ENCODE measurements at places on chromosomes 1 and 21. TPM values are rescaled to one million over a fixed set of nuclear protein-coding genes. Genes with fewer than 3 reads are reported as not detected.

The STRIP1 gene
- polyA plus RNA-seq = 52.1 TPM

The CLCNKA gene
- 1.1 TPM for polyA plus RNA-seq

The CFHR5 gene
- not detected for polyA plus RNA-seq

The ALG14 gene
- 9.2 TPM for polyA plus RNA-seq

The GSTM1 gene
- polyA plus RNA-seq = 96.2 TPM

- DNase-seq = no peak
Observed at GRCh38 chr1:84782881-84783280, 92.6 kb upstream of the SSX2IP start.

- DNase-seq = no peak
Observed at GRCh38 chr1:206582971-206583706, 29.1 kb downstream of the EIF2D start.

DNA sequence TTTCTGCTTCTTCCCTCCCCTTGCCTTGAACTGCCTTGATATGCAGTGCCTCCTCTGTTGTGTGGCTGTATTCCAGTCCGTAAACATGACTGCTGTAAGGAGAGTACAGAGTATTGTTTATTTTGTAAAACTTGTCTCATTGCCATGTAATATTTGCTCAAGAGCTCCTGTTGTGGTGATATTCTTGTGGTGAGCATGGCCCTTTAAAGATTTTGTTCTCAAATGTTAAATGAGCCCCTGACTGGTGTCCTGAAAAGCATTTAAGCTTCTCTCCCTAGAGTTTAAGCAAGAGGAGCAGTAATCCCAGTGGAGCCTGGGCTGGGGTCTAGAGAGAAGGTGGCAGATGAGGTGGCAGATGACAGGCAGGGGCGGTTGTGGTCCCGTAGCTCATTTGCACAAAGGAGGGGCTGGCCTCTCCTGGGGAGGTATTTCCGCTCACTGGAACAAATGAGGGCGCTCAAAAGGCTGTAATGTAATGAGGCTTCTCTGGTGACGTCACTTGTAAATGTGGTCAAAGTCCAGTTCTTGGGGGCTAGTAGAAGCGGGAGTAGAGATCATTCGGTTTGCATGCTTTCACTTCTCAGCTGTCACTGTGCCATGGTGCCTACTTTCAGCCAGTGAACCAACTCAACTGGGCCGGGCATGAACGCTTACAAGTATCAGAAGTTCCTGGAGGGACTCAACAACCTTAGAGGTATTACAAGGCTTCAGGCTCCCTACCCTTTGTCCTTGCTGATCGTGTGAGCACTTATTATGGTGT is 46.0 kb upstream of the MACF1 start:
- peak; percentile 91 for DNase-seq

- no peak for DNase-seq
Observed at GRCh38 chr1:37137601-37138000, 103.3 kb upstream of the GRIK3 start.

DNA sequence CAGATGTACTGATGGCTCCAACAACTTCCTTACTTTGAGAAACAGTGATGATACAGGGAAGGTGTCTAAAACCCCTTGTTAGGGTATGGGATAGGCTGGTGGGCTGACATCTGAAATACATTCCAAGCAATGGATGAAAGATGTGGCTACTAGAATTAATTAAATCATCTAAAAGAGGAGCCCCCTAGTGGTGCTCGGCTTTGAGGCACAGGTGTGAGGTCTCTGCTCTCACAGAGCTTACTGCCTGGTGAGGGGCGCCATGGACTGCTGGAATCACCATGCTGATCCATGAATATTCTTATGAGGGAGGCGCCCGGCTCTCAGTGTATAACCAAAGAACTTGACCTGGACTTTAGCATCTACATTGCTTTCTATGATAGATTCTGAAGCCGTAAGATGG is 48.5 kb downstream of the GNG4 start:
- no peak for DNase-seq

GRCh38 chr1:193519922-193520321 is 333.5 kb upstream of the B3GALT2 start:
- no peak for DNase-seq

DNA sequence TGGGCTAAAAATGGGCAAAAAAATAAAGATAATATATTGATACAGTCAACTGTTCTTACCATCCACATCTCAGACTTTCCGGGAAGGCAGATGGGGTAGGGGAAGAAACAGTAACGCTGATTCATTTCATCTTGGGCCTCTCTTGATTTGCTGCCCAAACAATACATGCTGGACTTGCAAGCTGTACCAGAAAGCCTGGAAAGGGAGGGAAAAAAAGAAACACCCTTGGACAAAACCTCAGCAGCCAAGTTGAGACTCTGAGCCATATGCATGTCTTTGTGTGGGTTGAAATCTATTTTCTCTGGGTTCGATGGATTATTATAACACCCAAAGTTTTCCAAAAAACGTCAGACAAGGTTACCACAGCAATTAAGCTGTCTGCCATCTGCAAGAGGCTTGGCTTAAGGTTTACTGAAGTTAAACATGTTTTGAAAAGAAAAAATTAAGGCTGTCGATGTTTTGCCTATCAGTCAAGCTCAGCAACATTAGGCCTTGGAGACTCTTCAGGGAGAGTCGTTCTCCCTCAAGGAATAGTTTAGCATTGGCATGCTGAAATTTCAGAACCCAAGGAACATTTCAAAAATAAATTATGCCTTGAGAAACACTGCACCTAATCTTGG is 71.2 kb downstream of the PSMG1 start:
- DNase-seq = no peak

DNA sequence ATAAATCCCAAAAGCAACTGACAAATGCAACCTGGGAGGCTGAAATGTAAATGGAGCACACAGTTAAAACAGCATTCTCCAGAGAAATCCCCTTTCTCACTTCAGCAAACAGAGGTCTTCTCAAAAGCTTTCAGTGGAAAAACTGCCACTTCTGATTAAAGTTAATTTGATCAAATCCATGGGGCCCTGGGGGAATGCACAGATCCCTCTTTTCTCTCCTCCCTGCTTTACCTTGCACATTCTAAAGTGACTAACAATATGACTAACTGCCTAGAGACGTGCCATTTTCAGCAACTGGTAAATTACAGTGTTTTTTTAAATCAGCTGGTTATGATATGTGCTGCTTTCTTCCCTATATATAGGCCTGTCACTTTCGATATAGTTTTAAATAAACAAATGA is 142.5 kb downstream of the RERE start:
- no peak for DNase-seq

DNA sequence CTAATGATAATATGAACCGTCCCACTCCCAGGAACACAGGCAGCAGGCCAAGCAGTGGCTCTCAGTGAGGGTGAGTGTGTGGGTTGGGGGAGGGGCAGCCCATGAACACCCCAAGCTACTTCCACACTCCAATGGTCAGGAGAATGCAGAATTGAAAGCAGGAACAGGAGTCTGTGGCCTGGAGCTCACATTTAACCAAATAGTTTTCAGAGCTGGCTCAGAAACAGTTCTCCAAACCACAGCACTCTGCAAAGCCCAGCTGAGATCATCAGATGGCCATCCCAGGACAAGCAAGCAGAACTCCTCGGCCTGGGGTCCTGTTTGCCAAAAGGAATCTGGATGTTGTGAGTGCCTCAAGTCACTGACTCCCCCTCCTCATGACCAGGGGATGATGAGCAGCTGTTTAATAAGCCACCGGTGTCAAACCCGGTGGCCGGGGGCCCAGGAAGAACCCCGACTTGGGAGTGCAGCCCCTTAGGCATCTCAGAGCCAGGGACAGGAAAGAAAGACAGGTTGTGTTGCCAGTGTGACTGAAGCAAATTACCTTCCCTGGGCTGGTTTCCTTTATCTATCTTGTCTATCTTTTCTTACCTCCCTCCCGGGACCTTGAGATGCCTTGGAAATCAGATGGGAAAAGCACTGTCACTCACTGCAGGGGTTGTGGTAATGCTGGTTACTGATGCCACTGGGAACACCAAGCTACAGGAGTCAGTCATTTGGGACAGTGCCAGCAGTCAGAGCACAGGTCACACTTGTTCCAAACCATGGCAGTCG is 20.4 kb downstream of the DEGS1 start:
- peak; percentile 75 for DNase-seq

GRCh38 chr1:199742547-199742946 is 285.0 kb upstream of the NR5A2 start:
- DNase-seq = no peak

DNA sequence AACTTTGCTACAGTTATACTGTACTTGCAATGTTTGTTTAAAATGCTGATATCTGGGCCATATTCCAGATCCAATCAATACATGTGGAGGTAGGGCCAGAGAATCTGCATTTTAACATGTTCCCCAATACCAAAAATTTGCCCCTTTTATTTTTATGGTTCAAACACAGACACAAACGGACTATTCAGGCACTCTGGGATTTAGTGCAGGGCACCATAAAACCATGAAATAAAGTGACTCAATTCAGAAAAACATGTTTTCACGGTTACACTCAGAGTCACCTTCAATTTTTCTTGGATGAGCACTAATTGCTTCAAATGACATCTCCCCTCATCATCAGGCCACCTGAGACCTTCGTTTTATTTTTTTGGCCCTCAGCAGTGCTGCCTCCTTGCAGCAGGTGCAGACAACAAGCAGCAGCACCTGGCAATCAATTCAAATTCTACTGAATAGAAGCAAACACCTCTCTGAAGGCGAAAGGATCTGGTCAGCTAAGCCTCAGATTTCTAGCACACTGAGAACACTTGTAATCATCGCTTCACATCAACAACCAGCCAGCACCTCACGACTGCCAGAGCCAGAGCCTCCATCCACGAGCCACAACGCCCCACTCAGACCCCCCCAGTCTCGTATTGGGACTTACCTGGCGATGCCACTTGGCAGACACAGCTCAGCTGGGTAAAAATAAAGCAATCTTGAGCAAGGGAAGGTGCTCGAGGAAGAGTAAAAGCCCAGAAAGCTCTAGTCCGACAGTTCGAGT is 1.1 kb downstream of the ERO1B start:
- DNase-seq = peak; percentile 15

GRCh38 chr1:193434319-193434718 is 247.9 kb upstream of the B3GALT2 start:
- DNase-seq = no peak

- no peak for DNase-seq
Observed at GRCh38 chr21:28636752-28637691, 355.7 kb downstream of the LTN1 start.

DNA sequence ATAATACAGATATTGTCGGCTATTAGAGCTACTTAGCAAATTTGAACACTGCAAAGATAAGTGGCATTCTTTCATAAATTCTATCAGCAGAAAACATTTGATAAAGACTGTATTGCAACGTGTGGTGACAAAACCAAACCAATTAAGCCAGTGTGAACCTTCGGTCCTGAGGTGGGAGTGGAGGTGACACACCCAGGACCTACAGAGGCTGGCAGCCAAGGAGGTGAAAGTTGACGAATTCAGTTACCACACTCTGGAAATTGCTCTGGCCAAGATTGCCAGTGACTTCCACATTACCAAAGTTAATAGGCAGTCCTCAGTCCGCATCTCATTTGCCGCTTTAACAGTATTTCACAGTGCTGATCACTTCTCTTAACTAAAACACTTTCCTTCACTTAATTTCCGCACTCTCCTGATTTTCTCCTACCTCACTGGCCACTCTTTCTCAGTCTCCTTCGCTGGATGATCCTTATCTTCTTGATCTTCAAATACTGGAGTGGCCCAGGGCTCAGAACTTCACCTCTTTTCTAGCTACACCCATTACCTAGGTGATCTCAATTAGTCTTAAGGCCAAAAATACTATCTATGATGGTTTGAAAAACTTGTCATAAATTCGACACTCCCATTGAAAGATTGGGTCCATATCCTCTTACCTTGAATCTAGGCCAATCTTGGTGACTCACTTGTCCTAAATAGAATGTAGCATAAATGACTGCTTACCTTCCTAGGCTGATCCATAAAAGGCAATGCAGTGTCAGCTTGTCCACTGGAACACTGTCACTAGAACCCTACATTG is 5.1 kb upstream of the CDC42BPA start:
- no peak for DNase-seq

DNA sequence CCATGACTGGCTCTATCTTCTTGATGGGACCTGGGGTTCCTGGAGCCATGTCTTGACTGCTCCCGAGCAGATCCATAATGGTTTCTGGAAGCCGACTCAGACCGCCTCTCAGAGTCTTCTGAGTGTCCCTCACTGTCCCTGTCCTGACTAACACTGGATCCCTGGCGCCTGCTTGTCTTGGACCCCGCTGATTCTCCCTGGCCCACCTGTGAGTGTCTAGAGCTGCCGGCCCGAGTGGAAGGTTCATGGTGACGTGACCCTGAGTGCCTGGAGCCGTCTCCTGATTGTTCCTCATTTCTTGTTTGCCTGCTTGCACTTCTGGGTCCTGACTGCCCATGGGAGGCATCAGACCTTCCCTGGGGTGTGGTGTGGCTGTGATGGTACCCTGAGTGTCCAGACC is 15.1 kb downstream of the FLG start:
- DNase-seq = no peak

DNA sequence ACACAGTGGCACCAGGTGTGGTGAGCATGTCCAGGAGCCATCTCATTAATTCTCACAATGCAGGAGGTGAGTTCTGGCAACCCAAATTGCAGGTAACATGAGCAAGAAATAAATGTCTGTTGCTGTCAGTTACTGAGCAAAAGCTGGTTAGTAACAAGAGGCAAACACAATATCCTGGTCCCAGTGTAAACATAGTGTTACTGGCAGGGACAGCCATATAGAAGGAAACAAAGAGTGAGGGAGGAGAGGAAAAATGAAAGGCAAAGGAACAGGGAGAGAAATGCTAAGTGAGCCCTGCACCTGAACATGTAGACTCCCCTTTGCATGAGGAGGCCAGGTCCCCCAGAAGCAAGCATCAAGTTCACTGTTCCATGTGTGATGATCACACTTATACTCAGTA is 203.6 kb downstream of the TRABD2B start:
- DNase-seq = no peak

- DNase-seq = no peak
Observed at GRCh38 chr21:27837936-27838335, 871.0 kb upstream of the ADAMTS5 start.

- no peak for DNase-seq
Observed at GRCh38 chr1:201164645-201165044, 10.4 kb upstream of the TMEM9 start.

GRCh38 chr21:9763306-9763705 is 758.1 kb upstream of the TPTE start:
- no peak for DNase-seq

DNA sequence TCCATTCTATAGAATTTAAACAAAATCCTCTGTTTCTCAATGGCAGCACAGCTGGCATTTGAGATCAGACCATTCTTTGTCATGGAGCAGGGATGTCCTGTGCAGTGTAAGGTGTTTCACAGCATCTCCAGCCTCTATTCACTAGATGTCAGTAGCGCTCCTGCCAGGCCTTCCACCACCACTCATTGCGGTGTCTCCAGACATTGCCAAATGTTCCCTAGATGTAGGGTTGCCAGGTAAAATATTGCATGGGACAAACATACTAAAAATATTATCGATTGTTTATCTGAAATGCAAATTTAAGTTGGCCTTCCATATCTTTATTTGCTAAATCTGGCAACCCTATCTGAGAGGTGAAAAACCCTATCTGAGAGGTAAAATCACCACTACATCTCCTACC is 11.7 kb downstream of the ITLN2 start:
- DNase-seq = no peak

Measured in left lung (tissue), 14 donors.